ENCODE measurements at places on chromosomes 3 and 15.

DNA sequence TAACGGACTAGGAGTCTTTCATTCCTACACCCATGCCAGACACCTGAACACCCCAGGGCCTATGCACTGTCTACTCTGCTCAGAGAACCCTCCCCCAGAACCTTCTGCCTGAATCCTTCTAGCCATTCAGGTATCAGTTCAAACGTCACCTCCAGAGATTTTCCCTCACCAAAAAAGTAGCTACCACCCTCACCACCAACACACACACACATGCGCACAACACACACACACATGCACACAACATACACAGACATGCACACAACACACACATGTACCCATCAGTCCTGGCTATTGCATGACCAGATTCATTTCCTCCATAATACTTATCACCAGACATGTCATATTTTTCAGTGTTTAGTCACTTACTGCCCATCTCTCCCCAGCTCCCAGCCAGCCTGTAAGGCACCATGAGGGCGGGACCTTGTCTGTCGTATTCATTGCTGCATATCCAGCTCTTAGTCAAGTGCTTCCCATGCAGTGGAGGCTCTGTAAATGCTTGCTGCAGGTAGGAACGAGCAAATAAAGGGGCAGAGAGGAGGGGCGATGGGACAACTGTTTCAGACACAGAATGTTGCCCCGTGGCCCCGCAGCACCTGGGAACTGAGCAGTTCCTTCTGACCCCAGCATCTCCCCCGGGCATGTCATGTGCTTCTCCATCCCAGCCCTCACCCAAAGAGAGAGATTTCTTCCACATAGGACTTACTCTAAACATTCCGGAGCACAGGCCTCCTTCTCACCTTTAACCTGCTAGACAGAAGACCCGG is 29.2 kb downstream of the XXYLT1 start:
- DNase-seq, result no peak

DNA sequence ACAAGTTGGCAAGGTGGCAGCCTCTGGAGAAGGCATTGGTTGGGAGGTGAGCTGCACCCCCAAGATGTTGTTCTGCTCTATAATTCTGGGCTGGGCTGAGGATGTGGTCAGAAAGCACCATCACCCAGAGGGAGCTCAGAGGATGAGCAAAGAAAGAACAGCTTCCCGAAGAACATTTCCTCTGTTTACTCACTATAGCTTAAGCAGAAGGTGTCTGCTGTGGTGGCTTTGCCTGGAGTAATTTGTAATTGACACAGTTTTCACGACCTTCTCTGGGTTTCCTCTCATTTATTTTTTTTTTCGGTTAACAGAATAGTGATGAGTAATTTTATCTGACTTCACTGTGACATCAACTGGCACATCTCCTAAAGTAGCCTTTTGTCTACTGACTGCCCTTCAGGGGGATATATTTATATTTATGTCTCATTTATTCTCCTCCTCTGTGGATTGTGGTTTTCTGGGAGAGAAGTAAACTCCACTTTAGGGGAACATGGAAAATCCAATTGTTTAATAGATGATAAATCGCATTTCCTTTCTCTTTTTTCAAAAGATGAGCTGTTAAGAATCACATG is 49.5 kb upstream of the ABHD17C start:
- DNase-seq, result no peak

DNA sequence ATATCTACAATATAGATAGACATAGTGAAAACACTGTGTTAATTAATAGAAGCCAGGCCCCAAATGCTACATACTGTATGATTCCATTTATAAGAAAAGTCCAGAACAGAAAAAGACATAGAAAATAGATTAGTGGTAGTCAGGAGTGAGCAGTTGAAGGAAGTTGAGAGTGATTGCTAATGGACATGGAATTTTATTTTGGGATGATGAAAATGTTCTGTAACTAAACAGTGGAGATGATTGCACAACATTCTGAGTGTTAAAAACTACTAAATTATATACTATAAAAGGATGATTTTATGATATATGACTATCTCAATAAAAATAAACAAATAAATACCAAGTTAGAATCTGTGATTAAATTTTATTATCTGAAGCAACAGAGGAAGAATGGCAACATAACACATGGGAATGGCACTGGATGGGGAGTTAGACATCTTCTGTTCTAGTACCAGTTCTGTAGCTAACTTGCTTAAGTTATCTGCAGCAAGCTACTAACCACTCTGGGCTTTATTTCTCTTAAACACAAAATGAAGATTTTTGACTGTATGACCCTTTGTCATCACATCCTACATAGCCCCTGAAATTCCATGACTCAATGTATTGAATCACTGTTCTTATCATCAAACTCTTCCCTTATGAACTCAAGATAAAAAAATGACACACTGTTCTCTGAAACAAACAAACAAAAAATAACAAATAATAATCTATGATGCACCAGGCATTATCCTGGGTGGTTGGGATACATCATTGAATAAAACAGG is 612.7 kb downstream of the TBL1XR1 start:
- DNase-seq, result no peak

DNA sequence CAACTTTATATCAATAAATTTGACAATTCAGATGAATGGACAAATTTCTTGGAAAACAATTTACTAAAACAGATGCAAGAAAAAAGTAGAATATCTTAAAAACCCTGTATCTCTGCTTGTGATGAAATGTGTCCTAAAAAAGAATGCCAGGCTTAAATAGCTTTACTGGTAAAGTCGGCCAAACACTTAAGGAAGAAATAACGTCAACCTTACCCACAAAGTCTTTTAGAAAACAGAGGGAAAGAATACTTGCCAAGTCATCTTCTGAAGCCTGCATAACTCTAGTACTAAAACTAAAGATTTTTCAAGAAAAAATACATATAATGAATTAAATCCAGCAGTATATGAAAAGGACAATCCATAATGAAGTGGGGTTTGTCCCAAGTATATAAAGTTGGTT is 111.1 kb downstream of the RASA2 start:
- DNase-seq, result no peak

DNA sequence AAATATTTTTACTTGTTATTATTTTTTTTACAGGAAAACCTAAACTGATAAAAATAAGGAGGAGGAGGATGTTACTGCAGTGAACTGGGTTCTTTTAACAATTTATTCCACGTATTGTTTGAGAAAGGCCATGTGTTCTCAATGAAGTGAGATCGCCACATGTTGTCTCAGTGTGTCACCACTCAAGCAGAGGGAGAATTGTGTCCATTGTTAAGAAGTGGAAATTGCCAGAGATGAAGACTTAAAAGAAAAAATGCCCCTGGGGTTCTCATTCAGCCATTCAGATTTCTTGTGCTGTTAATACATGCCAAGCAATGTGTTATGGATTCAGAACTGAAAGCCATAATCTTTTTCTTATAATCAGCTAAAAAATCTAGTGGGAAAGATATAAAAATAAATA is 297.1 kb downstream of the NSUN3 start:
- DNase-seq, result no peak

DNA sequence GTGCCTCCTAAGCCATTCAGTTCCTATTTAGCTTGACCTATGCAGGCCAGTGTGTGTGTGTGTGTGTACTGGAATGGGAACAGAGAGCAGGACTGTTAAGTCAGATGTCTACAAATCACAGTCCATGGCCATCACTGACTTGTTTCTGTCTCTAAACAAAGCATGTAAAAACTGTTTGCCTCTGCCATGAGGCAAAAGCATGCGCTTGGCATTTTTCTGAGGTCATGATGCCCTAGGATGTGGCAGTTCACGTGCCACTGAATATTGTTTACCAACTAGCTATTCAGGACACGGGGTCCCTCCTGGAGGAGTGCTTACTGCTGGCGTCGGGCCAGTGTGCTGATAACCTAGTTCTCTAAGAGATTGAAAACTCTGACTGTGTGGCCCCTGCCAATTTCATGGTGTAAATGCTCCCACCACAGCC is 8.2 kb upstream of the ATP13A3 start:
- DNase-seq, result no peak

- DNase-seq, result peak; percentile 97
Observed at GRCh38 chr3:52278510-52279069, at the start of gene WDR82. WDR82 (minus strand) TSS chr3:52278649; CDS start chr3:52278361, 288 bp downstream.

GRCh38 chr15:64046421-64047153 is at the start of gene DAPK2:
DAPK2 (minus strand) TSS chr15:64046485; CDS start chr15:64040261, 6,224 bp downstream.
- DNase-seq, result peak; percentile 68

DNA sequence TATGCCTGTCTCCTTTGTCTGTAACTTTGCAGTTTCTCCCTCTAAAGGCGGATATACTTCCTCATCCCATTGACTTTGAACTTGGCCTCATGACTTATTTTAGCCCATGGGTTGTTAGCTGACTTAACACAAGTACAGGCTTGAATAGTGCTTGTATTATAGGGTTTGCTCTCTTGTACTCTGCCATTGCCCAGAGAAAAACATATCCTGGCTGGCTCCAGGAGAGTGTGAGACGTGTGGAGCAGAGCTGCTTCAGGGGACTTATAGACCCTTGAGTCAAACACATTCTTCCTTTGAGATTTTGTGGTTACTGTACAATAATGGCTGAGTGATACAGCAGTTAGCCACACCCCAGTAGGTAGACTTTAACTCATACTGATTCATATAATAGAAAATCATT is 124.0 kb downstream of the RAP2B start:
- no peak for DNase-seq

DNA sequence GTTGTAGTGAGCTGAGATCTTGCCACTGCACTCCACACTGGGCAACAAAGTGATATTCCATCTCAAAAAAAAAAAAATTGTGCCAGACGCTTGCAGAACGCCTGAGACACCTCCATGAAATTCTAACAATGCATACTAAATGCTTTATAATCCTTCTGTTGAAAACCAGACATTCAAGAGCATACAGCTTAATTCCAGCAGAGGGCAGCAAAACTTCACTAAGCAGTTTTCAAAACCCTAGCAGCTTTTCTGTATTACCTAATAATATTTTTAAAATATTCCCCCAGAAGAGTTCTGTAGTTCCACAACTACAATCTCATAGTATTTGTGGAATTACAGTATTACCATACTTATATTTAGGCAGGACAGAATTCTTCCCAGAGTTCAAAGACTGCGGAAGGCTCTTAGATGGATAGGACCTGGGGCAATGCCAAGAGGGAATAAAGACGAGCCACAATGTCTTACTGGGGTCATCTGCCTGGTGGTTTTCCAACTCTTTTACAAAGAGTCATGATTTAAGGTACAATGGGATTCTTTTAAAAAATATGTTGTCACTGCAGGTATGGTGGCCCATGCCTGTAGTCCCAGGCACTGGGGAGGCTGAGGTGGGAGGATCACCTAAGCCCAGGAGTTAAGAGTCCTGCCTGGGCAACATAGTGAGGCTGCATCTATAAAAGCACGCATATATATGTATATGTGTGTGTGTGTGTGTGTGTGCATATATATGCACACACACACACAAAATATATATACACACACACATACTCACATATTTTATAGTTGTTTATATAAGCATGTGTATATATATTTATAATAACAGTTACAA is 19.6 kb upstream of the TASOR start:
- peak; percentile 62 for DNase-seq

DNA sequence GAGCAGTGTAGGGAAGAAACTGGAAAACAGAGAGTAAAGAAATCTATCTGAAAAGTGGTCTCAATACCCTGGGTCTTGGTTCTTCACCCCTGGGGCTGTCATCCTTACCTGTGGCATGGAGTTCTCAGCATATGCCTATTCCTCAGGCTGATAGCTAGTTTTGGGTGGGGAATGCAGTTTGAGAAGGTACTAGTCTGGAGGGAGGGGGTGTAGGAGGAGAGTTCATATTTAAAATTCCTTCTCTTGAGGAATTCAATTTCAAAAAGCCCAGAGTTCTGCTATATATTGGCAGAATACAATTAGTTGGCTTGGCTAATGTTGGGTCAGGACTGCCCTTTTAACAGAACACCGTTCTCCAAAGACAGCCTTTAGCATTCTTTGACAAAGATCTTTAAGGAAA is 82.9 kb upstream of the NPHP3 start:
- DNase-seq, result no peak

DNA sequence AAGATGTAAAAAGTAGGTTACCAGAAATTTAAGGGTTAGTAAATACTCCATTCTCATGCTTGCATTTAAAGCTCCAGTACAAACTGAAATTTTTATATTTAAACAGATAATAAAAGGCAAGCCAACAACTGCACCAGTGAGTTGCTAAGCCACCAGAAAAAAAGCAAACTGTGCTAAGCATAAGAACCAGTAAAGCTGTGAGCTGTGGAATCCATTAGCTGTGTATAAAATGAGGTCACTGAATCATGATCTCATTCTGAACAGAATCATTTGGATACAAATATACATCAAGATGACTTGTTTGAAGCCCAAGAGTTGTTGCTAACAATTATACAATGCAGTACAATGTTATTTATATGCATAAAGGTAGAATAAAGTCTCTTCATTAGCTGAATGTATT is 1312.2 kb downstream of the SI start:
- DNase-seq, result no peak

DNA sequence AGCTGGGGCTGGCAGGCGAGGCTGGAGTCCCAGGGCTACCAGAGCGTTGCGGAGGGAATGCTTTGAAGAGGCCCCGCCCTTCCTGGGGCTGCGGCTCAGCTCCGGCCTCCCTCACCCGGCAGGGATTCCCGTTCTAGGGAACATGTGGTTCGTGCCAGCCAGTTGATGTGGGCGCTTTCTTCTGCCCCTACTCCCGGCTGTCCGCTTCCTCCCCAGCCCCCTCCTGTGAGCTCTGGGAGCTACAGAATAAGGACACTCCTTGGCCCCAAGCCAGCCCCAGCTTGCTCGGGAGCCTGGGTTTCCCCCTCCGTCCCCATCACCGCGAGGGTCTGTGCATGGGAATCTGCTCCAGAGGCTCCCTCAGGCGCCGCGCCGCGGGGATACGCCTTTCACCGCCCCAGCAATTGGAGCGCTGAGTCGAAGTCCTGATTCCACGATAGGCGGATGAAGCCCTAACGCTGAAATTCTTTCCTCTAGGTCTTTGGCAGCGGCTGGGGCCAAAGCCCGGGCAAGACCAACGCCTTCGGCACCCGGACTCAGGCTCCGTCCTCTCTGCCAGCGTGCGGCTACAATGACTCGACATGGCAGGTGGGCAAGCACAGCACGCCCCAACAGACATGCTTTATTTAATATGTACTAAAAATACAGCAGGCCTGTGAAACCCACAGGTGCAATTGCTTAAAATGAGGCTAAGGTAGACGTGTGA is 69.5 kb downstream of the KLF15 start:
- no peak for DNase-seq

- DNase-seq, result peak; percentile 2
Observed at GRCh38 chr3:22960105-22960984, 242.8 kb upstream of the UBE2E2 start.
